CD8-positive, alpha-beta memory T cell (primary cell): ENCODE measurements at places on chromosomes 4 and X.

DNA sequence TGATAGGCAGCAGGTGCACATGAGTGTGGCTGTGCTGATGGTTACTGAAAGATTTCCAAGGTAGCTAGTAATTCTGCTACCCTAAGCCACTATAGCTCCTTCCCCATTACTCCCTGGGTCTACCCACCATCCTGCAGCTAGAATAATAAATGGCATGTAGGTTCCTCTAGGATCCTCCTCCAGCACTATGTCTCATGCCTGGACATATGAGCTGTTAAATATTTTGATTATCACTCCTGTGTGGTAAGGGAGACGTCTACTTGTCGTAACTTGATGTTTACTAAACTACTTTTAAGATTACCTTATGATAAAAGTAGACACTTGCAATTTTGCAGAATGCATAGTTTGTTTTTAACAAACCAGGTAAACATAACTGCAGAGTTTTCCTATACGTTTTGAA lies 35.5 kb downstream of the TET2 start:
- no peak for DNase-seq

DNA sequence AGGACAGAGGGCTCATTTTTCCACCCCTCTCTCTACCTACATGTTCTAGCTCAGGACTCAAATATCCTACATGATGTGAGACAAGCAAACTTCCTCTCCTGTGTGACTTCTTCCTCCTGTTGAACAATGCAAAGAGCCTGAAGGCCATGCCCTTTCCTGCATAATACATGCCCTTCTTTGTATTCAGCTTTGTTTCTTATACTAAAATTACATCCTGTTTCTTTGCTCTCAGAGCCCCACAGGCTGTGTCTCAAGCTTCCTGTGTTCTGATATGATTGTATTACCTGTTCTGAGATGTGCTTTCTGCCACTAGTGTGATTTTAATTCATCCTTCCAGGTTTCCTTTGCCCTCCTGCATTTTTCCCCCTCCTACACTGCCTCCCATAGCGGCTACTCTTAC lies 166.4 kb upstream of the AFF2 start:
- DNase-seq: no peak

DNA sequence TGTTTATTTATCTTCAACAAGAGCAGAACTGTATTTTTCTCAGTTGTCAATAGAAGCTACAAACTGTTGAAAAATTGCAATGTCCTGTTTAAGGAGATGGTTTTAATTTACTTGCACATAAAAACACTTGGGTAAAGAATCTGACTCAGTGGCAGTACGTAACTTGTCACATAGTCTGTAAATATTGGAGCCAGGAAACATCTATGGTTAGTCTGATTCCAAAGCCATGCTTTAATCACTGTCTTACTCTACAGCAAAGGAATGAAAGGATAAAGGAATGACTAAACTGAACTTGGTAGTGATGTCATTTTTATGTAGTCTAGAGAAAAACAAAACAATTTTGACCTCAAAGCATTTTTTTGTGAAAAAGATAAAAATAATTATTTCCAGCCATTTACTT lies 537.2 kb downstream of the STIM2 start:
- no peak for DNase-seq

DNA sequence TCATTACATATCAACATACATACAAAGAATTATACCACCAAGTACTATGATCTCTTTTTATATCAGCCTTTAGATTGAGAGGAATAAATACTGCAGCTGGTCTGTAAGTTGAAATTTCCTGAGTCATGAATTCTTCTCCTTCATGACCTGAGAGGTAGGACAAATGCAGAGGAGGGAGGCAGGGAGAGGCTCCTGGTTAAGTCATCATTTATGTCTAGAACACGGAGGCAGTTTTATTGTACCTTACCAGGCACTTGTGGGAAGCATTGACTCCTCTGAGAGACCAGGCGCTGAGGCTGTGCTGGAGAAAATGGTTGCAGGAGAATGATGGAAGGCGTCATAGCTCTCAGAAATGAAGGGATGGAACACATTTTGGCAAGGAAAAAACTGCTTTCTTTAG lies 12.5 kb upstream of the CASK start:
- no peak for DNase-seq

- DNase-seq: no peak
Observed at GRCh38 chrX:133364865-133365264, 50.4 kb downstream of the GPC4 start.

- DNase-seq: no peak
Observed at GRCh38 chr4:177001271-177002175, 208.8 kb upstream of the VEGFC start.

DNA sequence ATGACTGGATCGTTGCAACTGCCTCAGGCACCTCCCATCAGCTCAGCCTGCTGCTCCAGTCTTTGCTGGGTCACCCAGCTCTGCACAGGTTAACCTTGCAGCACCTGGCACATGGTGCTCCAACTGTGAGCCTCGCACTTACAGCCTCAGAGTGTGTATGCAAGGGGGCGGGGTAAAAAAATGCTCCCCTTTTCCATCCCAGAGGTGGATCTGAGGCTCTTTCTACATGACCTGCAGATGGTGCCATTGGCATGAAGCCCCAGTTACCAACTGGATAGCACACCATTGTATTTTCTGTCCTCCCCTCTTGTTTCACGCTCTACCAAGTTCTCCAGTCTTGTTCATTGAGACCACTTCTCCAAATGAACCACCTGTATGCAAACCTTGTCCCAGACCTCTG lies 46.2 kb upstream of the TRPC3 start:
- DNase-seq: no peak

GRCh38 chr4:79198951-79199587 lies 126.8 kb downstream of the NAA11 start:
- no peak for DNase-seq

DNA sequence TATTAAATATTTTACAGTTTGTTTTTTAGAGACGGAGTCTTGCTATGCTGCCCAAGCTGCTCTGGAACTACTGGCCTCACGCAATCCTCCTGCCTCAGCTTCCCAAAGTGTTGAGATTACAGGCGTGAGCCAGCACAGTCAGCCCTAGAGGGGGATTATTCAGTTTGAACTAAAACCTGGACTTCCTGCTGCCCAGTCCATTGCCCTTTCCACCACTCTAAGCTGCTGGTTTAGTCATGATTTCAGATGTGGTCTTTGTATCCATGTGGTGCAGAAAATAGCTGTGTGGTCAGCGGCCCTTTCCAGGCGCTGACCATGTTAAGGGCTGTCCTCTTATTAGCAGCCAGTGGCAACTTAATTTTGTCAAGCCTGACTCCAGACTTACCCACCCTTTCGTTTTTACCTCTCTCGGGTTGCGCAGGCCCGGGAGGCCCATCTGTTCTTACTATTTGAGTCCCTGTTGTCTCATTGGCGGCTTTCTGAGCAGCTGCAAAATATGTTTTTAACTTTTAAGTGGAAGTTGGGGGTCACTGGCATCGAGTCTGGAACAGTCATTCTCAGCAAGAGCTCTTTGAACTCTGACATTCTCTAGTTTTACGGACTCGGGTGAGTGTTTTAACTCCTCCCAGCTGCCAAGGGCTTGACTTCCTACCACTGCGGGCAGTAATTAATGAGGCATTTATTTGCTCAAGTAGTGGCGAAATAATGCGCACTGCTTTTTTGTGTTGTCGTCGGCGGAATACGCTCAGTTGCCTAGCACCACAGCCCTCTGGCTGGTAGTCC lies 773 bp upstream of the VMA21 start:
- DNase-seq: no peak

GRCh38 chrX:147478899-147479298 lies 432.8 kb upstream of the FMR1 start:
- no peak for DNase-seq

DNA sequence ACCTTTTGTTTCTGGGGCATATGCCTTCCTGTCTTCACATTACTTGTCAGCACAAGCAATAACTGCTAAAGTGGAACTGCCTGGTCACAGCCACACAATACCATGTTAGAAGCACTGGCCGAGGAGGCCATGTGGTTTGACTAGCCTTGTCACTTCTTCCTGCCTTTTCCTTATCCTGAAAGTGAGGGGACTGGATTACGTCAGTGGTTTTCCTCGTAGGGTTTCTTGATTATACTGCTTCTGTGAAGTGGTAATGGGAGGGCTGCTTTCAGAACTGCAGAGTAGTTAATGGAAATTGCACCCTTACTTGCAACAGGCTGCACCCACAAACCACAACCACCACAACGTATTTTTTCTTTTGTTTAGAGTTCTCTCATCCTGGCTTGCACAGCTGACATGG lies 26.6 kb downstream of the ZRSR2 start:
- DNase-seq: peak; percentile 63
